ENCODE measurements at places on chromosomes 5 and 9. TPM values are rescaled to one million over a fixed set of nuclear protein-coding genes. Genes with fewer than 3 reads are reported as not detected.
A peak's percentile ranks its signal among the peaks of the same experiment; 100 is the strongest.

Gene TPM2
- 7,913 TPM for total RNA-seq

Gene EFNA5
- total RNA-seq = 0.62 TPM

Gene MSX2
- total RNA-seq = 2.1 TPM

Gene INSL6
- total RNA-seq = not detected

Gene MYOT
- total RNA-seq = 99.0 TPM

Gene NAIP
- total RNA-seq = 1.7 TPM

DNA sequence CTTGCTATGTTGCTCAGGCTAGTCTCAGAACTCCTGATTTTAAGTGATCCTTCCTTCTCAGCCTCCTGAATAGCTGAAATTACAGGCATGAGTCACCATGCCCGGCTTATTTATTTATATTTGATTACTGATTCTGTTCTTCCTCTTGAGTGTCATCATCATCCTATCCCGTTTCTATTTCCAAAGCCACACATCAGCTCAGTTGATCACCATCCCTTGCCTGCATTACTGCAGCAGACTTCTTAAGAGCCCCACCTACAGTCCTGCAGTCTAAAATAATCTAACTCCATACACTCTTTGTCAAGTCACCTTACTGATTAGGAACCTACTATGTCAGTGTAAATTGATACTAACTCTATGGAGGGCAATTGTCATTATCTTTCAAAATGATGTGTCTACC is 138.9 kb upstream of the RAI14 start:
- no peak overlapping the region for H3K27ac ChIP-seq
- no peaks in the 10 kb centered on the region for H3K36me3 ChIP-seq
- no peaks in the 10 kb centered on the region for H3K27me3 ChIP-seq

GRCh38 chr5:11857391-11857790 is 46.9 kb downstream of the CTNND2 start:
- no peaks in the 10 kb centered on the region for H3K36me3 ChIP-seq
- H3K27me3 ChIP-seq = no peaks in the 10 kb centered on the region
- H3K4me3 ChIP-seq = no peak overlapping the region
- no peak for DNase-seq
- H3K4me1 ChIP-seq = no peaks in the 10 kb centered on the region
- H3K27ac ChIP-seq = no peak overlapping the region

DNA sequence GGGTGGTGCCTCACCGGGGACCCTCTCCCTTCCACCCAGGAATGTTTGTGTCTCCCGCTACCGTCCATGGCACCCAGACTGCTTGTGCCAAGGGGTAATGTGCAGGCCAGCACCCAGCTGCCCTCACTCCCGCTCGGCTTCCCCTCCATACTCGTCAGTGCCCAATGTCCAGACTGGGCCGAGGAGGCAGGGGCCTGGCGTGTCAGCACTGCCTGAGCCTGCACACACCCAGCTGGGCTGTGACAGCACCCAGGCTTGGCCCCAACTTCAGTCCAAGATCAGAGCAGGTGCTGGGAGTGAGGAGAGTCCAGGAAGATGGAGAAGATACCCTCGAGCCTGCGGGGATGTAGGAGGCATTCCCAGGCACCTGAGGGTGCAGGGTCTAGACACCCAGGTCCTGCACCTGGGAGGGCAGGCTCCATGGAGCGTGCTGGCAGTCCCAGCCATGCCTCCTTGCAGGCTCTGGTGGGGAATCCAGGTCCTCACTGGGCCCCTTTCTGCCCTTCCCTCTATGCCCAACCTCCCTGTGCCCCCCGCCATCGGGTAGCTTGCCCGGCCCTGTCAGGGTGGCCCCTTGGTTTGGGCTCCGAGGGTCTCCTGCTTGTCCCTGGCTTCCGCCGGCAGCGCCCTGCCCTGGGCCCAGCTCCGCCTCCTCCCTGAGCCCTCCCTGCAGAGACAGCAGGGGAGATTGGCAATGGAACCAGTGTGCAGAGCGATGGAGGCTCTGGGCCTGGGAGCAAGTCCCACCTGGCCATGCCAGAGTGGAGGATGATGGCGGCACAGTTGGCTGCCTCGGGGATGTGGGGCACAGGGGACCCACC is 250.8 kb upstream of the EDIL3 start:
- no peak overlapping the region for H3K27ac ChIP-seq
- H3K36me3 ChIP-seq = no peaks in the 10 kb centered on the region
- H3K4me3 ChIP-seq = no peak overlapping the region

DNA sequence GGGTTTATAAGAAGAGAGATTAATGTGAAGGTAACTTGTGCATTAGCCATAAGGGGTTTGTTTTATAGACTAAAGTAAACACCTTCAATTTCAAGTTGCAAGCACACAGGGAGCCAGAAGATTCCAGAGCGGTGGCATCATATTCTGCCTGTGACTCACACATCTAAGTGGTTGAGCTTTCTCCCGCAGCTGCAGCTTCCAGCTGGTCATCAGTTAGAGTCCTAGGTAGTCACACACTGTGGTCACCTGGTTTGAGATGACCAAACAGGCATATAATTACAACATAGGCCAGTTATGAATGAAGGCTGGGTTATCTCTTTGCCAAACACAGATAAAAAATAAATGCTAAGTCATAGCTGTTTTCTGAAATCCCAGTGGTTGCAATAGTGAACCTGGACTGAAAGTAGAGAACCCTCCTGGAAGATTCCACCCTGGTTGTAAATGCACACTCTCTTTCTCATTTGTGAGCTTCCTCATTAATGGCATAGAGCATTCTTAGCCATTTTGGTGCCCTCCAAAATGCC is 171.3 kb downstream of the GDNF start:
- H3K36me3 ChIP-seq = no peaks in the 10 kb centered on the region
- peak overlapping the region; percentile 85 for H3K27ac ChIP-seq
- peak; percentile 94 for DNase-seq
- no peaks in the 10 kb centered on the region for H3K27me3 ChIP-seq
- H3K4me3 ChIP-seq = no peak overlapping the region

GRCh38 chr9:98603821-98604383 is 104.8 kb downstream of the GABBR2 start:
- no peak overlapping the region for H3K4me3 ChIP-seq
- H3K27me3 ChIP-seq = no peaks in the 10 kb centered on the region
- H3K27ac ChIP-seq = no peak overlapping the region
- no peak for DNase-seq

DNA sequence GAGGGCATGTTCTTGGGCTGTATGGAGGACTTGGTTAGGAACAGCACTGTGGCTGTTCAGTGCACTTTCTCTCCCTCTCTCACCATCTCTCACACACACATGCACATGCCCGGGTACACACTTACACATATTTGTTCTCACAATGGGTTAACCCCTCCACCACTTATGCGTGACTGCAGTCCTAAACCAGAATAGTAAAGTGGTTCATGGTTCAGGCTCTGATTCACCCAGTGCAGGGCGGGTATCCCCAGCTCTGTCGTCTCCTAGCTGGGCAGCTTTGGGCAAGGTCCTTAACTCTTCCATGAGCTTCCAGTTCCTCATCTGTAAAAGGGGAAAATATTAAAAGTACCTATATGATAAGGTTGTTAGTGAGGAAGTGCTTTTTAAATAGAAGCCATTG is 45.3 kb upstream of the GALNT10 start:
- DNase-seq = no peak
- no peak overlapping the region for H3K27ac ChIP-seq
- H3K4me3 ChIP-seq = no peak overlapping the region

GRCh38 chr5:41695920-41696582 is 174.2 kb downstream of the OXCT1 start:
- no peaks in the 10 kb centered on the region for H3K4me1 ChIP-seq
- DNase-seq = no peak
- no peak overlapping the region for H3K27ac ChIP-seq
- H3K4me3 ChIP-seq = no peak overlapping the region
- H3K27me3 ChIP-seq = no peaks in the 10 kb centered on the region

DNA sequence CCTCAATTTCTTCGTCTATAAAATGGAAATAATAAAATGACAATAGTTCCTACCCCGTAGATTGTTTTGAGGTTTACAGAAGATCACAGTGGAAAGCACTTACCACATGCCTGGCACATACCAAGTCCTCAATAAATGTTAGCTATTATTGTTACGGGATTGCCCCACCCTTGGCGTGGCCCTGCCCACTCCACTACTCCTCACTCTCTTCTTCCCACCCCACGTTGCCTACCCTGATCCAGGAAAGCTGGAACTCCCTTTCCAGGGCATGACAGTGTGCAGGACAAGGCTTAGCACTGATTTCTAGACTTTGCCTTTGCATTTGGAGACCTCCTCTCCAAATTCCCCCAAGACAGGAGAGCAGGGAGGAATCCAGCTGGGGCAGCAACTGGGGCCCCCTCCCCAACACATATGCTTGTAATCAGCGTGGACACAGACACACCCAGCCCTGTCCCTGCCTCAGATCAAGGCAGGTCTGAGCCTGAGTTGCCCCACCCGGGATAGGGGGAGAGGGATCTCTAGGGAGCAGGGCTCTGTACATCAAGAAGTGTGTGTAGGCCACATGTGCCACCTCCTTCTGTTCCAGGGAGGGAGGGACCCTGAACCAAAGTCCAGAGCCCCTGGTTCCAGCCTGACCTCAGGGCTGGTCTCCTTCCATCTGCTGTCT is 6.7 kb downstream of the SLC4A9 start:
- H3K4me3 ChIP-seq = no peak overlapping the region
- DNase-seq = no peak
- no peaks in the 10 kb centered on the region for H3K4me1 ChIP-seq
- no peak overlapping the region for H3K27ac ChIP-seq

DNA sequence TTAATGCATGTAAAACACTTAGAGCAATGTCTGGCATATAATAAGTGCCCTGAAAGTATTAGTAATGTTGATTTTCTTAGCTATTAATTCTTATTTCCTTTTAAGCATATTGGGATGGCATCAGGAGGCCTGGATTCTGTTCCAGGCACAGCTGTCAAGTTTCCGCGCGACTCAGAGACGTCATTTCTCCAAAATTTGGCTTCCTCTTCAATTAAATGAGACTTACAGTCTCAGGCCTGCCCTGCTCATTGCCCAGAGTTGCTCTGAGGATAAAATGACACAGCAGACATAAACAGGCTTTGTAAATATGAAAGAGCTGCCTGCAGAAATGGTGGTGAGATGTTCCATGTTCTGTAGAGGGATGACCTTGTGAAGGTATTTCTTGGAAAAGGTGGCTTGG is 159.8 kb upstream of the GLRA1 start:
- H3K4me1 ChIP-seq = no peaks in the 10 kb centered on the region
- no peaks in the 10 kb centered on the region for H3K36me3 ChIP-seq
- no peaks in the 10 kb centered on the region for H3K27me3 ChIP-seq

Data from gastrocnemius medialis (tissue), 4 donors.